IMR-90 (cell line): ENCODE measurements at places on chromosomes 1 and 21. TPM values are rescaled to one million over a fixed set of nuclear protein-coding genes. Genes with fewer than 3 reads are reported as not detected.

Gene SPRR2A
- total RNA-seq, result not detected in 2 replicates

Gene ELF3
- under 0.01 TPM in 1 of 2 replicates, not detected in the other for total RNA-seq

- H3K27ac ChIP-seq, result peak overlapping the region; percentile 100
- peak; percentile 22 for DNase-seq
- no peak overlapping the region for H3K4me3 ChIP-seq
- H3K27me3 ChIP-seq, result no peaks in the 10 kb centered on the region
- H3K36me3 ChIP-seq, result no peaks in the 10 kb centered on the region
- H3K4me1 ChIP-seq, result peaks cover 18% of the 10 kb centered on the region
Observed at GRCh38 chr1:171221665-171222591, 26.4 kb upstream of the FMO1 start.

DNA sequence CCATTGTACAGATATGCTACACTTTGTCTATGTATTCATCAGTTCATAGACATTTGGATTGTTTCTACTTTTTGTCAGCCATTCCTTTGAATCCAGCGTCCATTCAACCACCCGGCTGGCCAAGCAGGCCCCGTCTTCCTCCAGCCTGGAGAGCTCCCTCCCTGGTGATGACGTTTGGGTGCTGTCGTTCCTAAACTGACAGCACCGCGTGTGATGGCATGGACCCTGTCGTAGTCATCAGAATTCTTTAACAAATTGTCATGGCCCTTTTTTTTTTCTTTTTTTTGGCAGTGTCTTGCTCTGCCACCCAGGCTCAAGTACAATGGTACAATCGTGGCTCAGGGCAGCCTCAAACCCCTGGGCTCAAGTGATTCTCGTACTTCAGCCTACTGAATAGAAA is 138.6 kb upstream of the ERRFI1 start:
- H3K4me1 ChIP-seq, result peaks cover 5% of the 10 kb centered on the region; the same call in 1 of the 2 replicates
- no peak for DNase-seq
- H3K27ac ChIP-seq, result no peak overlapping the region

GRCh38 chr1:64005801-64006200 is 197.6 kb upstream of the UBE2U start:
- peaks cover 10% of the 10 kb centered on the region for H3K4me1 ChIP-seq
- no peak overlapping the region for H3K27ac ChIP-seq
- H3K27me3 ChIP-seq, result no peaks in the 10 kb centered on the region
- DNase-seq, result no peak
- H3K4me3 ChIP-seq, result no peak overlapping the region
- no peaks in the 10 kb centered on the region for H3K36me3 ChIP-seq
